ENCODE measurements at places on chromosomes 12 and 14.

- DNase-seq = no peak
These were observed 20.0 kb downstream of the KLC1 start for GRCh38 chr14:103649001-103649400.

DNA sequence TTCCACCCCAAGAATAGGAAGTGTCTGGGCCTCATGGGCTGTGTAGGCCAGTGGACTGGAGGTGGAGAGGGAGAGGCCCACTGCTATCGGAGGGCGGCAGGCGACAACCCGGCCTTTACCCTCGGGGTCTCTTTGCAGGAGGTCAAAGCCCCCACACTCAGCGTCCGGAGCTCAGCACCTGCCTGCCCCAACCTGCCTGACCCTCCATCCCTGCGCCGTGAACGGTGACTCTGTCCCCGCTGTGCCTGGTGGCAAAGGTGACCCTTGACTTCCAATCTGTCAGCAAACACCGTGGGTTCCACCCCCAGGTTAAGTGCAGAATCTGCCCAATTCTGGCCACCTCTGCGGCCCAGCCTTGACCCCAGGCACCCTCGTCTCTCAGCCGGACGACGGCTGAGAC, 15.7 kb upstream of the GALNT9 start:
- no peak for DNase-seq

- DNase-seq = no peak
These were observed 6.8 kb downstream of the SCYL2 start for GRCh38 chr12:100273782-100274181.

DNA sequence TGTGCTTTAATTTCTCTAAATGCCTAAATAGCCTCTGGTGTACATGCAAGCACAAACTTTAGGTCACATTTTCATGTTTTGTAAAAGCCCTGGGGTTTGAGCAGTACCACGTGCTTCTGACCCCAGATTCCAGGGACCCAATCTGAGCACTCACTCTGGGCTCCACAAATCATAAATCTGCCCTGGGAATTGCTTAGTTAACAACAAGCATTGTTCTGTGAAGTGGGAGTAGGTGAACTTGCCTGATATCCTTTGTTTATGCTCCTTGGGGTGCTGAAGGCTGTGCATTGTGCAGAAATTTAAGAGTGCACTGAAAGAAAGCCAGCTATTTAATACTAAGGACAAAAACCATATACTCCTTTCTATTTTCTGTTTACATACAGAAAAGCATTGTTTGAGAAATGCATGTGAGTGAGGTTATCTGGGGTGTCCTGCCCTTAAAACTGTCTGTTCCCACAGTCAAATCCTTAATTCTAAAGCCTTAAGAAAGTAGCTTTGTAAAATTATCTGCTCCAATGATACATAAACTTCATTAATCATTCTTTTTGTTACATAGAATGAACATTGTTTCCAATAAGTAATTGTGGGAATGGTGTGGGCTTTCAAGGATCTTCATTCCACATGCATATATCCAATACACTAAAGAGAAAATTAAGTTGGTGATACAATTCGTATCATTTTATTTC, 258.6 kb upstream of the NPAS3 start:
- DNase-seq = no peak

- peak; percentile 66 for DNase-seq
These were observed 21.5 kb upstream of the IFNG start for GRCh38 chr12:68180792-68181744.

DNA sequence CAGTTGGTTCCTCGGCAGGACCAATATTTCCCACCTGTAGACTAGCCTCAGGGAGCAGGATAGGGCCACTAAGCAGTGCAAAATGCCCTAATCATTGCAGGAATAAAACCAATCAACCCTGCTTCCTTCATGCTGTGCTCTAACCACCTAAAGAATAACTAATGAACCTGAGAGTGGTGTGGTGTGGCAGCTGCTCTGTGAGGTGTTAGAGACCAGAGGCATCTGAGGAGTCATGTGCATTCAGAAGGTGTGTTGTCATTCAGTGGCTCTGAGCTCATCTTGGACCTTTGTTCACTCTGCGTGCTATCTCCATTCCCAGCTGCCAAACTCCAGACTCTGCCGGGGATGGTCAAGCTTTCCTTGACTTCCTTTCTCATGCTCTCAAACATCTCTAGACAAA, 136.7 kb upstream of the EGLN3 start:
- no peak for DNase-seq

DNA sequence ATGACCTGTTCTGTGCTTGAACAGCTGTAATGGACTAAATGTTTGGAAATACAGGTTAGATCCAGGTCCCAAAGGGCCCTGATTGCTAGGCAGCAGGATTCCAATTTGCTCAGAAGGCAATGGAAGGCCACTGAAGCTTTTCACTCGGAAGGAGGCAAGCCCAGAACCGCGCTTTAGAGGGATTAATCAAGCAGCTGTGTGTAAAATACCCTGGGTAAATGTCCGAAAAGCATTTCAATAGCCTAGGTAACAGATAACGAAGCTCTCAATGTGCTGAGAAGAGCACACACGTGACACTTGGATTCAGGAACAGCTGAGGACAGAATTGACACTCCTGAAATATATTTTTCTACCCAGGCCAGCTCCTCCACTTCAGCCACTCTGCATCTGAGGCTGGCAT, 436.1 kb downstream of the TMEM132D start:
- DNase-seq = no peak

GRCh38 chr14:35766700-35767082, 42.4 kb downstream of the RALGAPA1 start:
- peak; percentile 8 for DNase-seq

DNA sequence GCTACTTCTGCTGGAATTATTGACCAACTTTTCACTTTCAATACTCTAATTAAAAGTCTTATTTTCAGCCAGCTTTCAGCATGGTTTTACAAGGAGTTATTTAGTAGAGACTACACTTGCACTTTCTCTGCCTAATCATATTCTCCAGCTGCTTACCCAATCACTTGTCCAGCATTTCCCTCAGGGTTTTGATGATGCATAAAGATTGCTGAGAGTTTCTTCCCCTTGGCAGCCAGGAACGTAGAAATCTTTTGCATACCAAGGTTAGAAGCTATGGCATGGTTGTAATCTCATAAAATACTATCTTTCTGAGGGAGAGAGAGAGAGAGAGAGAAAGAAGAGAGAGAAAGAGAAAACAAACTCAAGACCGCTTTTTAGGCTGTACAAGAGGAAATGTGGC, 10.8 kb downstream of the OR4Q3 start:
- no peak for DNase-seq
